ENCODE measurements at places on chromosomes 7 and 10.

GRCh38 chr7:79293655-79294142 is 159.8 kb downstream of the MAGI2 start:
- DNase-seq, result peak; percentile 35

- DNase-seq, result no peak
These were observed 13.0 kb downstream of the POLL start for GRCh38 chr10:101575091-101575490.

DNA sequence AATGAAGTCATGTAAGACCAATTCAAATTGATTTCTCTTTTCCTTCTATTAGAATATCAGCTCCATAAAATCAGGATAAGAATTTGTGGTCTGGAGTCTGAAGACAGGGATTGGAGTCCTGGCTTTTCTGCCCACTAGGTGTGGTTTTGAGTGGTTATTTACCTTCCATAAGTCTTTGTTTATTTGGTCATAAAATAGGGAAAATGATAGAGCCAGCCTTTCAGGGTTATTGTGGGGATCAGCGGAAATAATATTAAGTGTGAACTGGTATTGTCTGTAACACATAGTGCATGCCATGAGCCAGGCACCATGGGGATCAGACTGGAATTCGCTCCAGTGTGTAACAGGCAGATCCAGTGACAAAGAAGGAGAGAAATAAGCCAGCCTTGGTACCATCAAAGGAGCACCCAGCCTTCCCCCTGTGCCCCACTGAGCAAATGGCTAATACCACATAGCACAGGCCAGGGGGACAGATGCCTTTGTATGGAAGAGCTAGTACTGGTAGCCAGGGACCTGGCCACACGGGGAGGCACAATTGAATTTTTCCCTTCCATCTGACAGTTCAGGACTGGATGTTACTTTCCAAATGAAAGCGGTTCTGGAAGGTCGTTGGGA is 509.7 kb upstream of the PODXL start:
- DNase-seq, result no peak

GRCh38 chr7:69748530-69748929 is 150.3 kb downstream of the AUTS2 start:
- no peak for DNase-seq

- DNase-seq, result no peak
These were observed 26.0 kb downstream of the SDK1 start for GRCh38 chr7:3327099-3327498.

- DNase-seq, result no peak
These were observed 331.8 kb downstream of the C7orf25 start for GRCh38 chr7:42580061-42580460.

DNA sequence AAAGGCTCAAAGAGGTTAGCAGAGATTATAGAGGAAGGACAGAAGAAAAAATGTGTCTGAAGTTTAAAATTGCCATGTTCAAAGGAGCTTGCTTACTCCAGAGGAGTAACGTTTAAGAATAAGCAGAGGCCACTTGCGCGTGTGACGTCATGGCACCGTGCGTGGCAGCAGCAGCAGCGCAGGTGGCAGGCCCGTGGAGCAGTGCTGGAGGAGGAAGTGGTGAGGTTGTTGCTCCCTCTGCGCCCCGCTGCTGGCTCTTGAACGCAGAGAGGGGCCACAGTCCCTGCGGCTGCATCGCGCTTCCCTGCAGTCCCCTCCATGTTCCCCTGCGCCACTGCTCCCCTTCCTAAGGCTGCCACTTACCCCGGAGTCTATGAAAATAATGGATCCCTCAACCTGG is 37.5 kb downstream of the GDI2 start:
- no peak for DNase-seq

GRCh38 chr10:103703941-103704919 is 151.1 kb downstream of the SH3PXD2A start:
- DNase-seq, result no peak

- DNase-seq, result no peak
These were observed 119.6 kb downstream of the TES start for GRCh38 chr7:116329686-116330503.

- no peak for DNase-seq
These were observed 76.4 kb upstream of the CDC14C start for GRCh38 chr7:48847917-48848316.

DNA sequence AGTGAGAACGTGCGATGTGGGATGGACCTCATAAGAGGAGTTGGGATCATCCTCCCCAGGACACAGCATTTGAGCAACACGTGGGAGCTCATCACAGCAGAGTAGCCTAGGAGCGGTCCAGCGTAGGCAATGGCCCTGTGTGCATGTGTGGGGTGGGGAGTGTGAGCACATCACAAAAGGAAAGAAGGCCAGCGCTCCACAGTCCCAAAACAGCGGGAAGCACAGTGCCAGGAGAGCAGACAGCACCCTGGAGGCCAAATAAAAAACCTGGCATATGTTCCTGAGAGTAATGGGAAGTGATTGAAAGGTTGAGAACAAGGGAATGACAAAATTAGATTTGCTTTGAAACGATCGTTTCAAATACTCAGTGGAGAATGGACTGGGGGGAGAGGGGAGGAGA is 226.0 kb downstream of the C7orf25 start:
- no peak for DNase-seq

- no peak for DNase-seq
These were observed 303.0 kb downstream of the PRKG1 start for GRCh38 chr10:51377070-51377931.

- DNase-seq, result no peak
These were observed 63.5 kb downstream of the UBE2H start for GRCh38 chr7:129889133-129889844.

GRCh38 chr7:78764571-78764970 is 688.9 kb downstream of the MAGI2 start:
- no peak for DNase-seq

GRCh38 chr10:74223755-74224529 is 72.9 kb downstream of the ADK start:
- DNase-seq, result no peak

- DNase-seq, result peak; percentile 18
These were observed 6.0 kb downstream of the MBLAC1 start for GRCh38 chr7:100132697-100133151.

GRCh38 chr10:63584725-63585035 is 63.5 kb downstream of the REEP3 start:
- DNase-seq, result no peak

DNA sequence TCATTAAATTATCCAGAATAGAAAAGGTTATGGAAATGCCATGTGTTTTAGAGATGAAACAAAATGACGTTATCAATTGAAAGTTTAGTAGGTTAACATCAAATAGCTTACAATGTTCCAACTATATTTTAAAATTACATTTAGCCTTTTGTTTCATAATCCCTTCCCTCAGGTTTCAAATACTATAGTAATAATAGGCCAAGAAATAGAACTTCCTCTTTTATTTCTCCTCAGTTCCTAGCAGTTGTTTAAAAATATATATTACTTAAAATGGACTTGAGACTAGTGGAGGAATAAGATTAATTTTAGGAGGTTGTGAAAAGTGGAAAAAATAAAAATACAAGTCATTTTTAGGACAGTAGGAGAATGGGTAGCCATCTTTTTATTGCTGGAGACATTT is 16.4 kb upstream of the PDSS1 start:
- no peak for DNase-seq

DNA sequence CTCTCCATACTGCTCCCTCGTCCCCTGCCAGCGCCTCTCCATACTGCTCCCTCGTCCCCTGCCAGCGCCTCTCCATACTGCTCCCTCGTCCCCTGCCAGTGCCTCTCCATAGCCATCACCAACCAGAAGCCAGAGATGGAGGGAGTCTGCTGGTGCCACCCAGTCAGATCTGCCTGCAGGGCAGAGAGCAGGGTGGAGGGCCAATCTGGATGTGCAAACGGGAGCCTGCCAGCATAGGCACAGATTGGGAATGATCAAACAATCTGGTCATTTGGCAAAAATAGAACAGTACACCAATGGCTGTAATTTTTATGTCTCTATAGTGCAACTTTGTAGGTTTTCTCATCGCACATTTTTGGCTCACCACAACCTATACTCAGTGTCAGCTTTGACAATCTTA is 76.9 kb upstream of the LRRC4 start:
- DNase-seq, result no peak

GRCh38 chr10:88205842-88206446 is 342.5 kb downstream of the PTEN start:
- DNase-seq, result no peak

DNA sequence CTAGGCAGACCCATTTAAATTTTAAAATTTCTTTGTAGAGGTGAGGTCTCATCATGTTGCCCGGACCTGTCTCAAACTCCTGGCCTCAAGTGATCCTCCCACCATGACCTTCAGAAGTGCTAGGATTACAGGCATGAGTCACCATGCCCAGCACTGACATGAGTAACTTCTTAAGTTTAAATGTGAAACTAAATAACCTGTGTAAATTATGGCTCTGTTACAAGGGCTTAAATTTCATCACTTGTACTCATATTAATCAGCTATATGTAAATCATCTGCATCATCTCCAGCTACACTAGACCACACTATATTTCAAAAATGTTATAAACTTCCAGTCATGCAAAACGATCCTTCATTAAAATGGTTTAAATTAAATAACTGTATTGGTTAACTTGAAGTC is 56.1 kb downstream of the ATAD1 start:
- DNase-seq, result no peak

GRCh38 chr7:6149996-6150395 is 118.8 kb downstream of the ANKRD61 start:
- DNase-seq, result no peak

- DNase-seq, result no peak
These were observed 786 bp downstream of the ATP5F1C start for GRCh38 chr10:7788639-7789286.

DNA sequence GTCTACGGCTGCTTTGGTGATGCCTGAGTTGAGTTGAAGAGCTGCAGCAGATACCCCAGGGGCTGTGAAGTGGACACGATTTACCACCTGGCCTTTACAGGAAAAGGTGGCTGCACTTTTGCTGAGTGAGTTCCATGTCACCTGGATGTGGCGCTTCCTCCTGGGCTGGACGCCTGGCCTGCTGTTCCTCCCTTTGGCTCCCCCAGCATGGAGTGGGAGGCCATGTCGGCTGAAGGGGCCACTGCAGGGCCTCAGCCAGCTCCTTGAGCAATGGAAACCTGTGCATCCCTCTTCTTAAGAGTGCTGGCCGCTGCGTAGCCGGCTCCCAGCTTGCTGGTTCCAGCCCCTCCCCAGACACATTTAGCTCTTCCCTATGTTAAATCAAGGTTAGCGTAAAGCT is 221.0 kb downstream of the GLRX3 start:
- DNase-seq, result no peak

All from NCI-H1930 (cell line).